HAP-1 (cell line): ENCODE measurements at places on chromosomes 6 and 20.

DNA sequence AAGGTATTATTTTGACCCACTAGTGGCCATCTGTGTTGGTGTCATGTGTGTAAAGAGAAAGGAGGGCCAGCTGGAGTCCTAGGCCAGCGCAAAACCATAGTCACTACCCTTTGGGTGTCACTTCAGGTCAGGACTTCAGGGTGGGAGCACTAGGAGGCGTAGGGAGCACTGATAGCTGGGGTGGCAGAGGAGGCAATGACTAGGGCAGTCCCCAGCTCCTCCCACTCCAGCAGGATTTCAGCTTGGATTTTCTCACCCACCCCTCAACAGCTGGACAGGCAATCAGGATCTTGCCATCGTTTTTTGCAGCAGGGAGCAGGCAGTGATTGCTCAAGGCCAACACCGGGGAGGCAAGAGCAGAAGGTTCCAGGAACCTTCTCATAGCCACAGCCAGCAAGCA, 4.2 kb upstream of the HLA-DOA start:
- DNase-seq, result no peak

- no peak for DNase-seq
Measured at GRCh38 chr6:41174610-41175009, 11.7 kb upstream of the TREM2 start.

DNA sequence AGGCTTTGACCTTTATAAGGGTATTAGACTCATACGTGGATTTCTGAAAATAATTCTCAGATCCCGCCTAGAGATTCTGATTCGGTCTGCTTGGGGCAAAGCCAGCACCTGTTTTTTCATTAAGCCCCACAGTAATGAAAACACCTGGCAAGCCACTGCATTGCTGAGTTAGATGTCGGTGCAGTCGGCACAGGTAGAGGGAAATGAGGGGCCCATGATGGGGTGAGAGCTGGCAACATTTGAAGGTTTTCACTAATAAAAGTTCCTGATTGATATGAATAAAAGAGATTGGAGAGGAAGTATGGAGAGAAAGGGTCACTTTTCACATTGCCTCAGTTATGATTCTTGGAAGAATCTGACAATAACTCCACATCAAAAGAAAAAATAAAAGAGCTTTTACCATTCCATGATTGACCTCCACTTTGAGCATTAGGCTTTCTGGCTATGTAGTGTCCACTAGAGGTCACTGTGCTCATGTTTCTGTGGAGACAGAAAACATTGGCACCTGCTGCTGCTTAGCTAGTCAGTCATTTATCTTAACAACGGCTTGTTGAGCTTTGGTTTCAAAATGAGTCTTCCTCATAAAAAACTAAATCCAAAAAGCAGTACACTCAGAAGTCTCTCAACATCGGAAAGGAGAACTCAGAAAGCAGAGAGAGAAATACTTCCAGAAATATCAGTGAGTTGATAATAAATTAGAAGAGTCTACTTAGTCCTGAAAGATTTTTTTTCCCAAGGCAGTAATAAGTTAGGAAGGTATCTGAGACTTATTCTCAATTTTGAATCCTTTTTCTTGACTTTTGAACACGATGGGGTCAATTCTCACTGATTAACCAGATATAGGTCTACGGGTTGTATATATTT, 53.3 kb upstream of the KLHL31 start:
- DNase-seq, result peak; percentile 64

DNA sequence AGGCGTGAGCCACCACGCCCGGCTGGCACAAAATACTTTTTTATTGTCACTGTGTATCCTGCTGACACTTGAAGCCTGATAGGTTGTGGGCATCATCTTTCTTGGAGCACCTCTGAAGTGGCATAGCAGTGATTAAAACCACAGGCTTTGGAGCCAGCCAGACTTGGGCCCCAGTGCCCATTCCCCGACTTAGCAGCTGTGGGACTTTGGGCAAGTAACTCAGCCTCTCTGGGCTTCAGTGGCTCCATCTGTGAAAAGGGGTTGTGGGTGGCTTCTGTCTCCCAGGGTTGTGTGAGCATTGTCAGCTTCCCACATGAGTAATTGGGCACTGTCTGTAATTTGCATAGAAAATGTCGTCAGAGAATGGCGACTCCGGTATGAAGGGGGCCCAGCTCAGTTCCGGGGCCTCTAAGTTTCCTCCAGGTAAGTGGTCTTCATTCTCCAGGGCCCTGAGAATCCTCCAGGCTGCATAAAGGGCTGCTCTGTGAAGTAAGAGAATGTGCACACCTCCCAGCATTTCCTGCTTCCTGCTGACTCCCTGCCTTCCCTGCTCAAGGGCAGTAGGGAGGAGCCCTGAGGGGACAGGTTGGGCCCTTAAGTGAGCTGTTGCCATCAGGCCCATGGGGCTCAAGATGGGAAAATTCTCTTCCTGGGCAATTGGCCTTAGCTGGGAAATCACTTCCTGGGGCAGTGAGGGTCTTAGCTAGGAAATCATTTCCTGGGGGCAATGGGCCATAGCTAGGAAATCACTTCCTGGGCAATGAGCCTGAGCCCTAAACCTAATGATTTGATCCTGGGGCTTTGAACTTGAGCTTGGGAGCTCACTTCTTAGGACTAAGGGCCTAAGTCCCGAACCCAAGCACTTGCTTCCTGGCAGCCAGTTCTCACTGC, 27.2 kb downstream of the ARHGAP40 start:
- no peak for DNase-seq

GRCh38 chr6:3739311-3739897, 12.1 kb downstream of the PXDC1 start:
- no peak for DNase-seq

GRCh38 chr20:62816031-62816883, 593 bp upstream of the COL9A3 start:
- DNase-seq, result no peak

DNA sequence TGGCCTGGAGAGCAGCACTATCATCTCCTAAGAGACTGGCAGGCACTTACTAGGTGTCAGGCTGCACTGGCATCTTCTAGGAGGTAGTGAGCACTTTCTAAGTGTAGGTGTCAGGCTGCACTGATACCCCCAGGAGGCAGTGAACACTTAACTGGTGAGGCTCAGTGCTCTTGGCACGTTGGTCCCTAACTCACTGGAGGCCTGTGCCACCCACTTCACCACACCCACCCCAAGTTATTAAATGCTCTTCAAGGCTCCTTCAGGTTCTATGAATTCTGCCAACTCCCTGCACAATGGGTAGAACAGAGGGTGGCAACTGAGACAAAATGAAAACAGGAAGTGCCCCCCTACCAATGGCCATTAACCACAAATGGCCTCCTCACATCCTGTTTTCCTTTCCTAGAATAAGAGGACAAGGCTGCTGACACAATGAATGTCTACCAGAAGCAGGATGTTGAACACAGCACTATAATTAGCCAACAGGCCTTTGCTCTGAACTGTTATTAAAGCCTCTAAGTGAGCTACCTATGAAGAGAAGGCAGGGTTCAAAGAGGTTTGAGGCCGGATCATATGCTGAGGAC, 29.4 kb downstream of the NCOA5 start:
- no peak for DNase-seq

- no peak for DNase-seq
Measured at GRCh38 chr20:24580855-24581254, 111.4 kb downstream of the SYNDIG1 start.

DNA sequence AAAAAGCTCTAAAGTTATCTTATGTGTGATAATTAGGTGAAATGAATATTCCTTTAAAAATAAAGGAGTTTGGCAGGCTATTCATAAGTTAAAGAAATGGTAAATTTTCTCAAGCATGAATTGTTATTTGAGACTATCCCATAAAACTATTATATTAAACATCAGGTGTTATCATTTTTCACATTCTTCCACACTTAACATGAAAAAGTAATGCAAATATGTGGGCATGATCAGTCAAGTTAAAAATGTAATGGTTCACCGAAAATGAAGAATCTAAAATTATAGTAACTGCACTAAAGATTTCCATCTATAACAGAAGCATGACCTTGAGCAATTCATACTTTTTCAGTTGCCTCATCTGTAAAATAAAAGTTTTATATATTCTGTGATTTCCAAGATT, 110.8 kb downstream of the KHDRBS2 start:
- no peak for DNase-seq

- no peak for DNase-seq
Measured at GRCh38 chr20:33191955-33192354, 24.0 kb downstream of the BPIFA2 start.

- no peak for DNase-seq
Measured at GRCh38 chr6:43006251-43006650, 7.5 kb downstream of the MEA1 start.

- DNase-seq, result no peak
Measured at GRCh38 chr6:143513410-143513809, 1.9 kb upstream of the FUCA2 start.

DNA sequence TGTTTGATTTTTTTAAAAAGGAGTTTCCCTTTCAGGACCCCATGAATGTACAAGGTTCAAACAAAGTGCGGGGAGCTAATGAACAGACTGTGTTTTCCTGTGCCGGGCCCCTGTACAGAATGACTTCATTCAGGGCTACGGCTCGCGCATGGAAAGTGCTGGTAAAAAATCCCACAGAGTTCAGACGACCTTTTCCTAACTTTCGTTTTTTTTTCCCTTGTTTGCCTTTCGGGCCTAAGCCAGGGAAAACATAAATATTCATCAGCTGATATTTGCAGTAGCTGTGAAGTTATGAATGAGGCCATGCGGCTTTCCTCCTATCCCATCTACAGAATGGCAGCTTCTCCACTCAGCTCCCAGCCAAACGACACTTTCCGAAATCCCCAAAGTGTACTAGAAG, 74.0 kb downstream of the HAO1 start:
- DNase-seq, result no peak

DNA sequence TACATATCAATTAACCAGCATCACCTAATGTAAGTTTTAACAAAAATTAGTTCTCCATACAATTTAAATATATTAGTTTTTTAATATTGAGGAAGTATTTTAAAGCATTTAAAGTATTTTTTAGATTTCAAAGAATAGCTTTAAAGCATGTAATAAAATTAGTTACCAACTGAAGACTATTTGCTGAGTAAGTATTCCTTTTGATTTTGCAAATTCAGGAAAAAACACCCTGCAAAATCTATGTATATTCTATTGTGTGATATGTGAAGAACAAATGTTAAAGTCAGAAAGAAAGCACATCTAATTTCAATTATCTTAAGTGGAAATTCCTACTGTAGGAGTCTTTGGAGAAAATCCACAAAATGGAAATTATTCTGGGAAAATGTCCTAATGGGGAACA, 107.3 kb downstream of the COL21A1 start:
- DNase-seq, result no peak

DNA sequence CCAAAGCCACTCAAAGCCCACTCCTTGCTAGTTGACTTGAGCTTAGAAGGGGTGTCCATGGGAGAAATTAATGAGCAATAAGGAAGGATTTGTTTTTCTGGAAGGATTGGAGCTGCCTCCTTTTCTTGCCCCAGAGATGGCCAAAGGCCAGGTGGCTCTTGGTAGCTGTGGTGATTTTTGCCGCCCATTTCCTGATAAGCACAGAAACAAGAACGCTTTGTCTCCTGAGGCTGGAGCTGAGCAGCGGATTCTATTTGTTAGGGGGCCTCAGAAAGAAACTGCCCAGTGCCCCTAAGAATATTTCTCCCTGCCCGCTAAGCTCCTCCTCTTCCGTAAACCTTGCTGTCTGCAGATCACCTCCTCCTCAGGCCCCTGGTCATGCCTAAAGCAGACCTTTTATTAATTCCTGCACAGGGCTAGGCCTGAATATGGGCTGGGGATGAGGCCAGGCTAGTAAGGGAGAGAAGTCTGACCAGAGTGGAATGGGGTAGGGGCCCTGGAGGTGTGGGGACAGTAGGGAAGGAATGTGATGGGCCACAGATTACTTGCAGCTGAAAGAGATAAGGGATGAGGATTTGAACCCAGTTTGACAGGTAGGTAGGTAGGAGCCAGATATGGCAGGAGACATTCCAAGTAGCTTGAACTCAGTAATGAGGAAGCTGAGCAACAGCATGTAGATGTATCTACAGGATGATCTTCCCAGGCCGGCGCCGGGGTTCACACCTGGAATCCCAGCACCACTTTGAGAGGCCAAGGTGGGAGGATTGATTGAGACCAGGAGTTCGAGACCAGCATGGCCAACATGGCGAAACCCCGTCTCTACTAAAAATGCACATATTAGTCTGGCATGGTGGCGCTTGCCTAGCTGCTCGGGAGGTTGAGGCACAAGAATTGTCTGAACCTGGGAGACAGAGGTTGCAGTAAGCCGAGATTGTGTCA, 71.2 kb upstream of the NAA20 start:
- DNase-seq, result no peak

DNA sequence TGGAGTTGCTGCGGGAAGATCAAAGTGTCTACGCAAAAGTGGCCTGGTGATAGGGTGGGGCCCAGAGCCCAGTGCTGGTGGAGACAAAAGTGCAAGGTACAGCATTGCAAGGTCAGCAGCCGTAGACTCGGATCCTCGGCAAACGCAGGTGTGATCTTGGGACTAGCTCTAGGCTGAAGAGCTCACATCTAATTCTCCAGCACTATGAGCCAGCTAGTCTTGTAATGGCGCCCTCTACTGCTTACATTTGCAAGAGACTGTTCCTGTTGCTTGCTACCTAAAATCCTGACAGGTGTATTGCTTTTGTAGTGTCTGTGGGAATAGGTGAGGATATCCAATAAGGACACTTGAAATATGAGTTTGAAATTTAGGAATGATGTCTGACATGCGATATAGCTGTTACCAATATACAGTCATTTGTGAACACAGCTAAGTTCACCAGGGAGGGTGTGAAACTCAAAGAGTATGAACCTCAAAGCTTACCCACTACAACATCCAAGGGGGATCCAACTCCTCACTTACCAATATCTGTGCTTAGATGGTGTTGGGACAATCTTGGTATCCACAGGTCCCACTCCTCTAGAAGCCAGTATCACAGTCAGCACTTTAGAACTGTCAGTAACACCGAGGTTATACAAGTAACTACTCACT, 58.4 kb downstream of the PDE7B start:
- peak; percentile 60 for DNase-seq

DNA sequence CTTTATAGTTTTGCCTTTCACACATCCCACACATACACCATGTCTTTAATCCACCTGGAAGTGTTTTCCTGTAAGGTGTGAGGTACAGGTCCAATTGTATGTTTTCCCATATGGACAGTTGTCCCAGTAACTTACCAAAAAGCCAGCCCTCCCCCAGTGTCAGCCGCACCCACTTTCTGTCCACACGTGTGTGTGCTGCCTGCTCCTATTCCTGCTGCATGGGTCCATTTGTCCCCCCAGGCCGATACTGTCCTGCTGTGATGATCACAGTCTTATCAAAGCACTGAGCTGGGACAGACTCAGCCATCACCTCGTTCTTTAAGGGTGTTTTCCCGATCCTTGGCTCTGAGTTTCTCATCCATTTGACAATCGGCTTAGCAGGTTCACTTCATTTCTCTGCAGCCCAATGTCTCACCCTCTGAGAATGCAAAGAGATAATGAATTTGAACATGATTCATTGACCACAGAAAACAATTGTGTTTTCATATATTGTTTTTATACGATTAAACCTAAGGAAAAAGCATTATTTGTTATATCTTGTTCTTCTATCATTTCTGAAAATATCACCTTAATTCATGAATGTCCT, 9.6 kb downstream of the VSX1 start:
- DNase-seq, result no peak

DNA sequence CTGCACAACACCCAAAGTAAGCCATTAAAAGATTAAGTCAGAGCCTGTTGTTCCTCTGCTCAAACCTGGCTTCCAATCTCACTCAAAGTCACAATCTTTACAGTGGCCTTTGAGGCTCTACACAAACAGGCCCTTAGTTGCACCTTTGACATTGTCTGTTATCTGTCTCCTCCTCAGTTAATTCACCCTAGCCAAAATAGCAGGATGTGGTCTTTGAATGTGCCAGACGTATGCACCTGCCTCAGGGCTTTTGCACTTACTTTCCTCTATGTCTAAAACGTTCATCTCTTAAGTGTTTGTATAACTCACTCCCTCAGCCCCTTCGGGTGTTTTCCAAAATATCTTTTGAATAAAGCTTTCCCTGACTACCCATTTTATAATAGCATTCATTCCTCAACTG, 107.7 kb downstream of the EYA4 start:
- DNase-seq, result no peak
